Activated T-helper 17 cell treated with anti-CD3 and anti-CD28 coated beads, Interleukin-2, amount 50 U/mL, for 72 hours (primary cell): ENCODE measurements at places on chromosomes 1 and 21. TPM values are rescaled to one million over a fixed set of nuclear protein-coding genes. Genes with fewer than 3 reads are reported as not detected.

Gene CYP2J2
- 1.6 TPM for total RNA-seq

Gene ZYG11B
- 10.0 TPM for total RNA-seq

Gene SYPL2
- total RNA-seq, result not detected

DNA sequence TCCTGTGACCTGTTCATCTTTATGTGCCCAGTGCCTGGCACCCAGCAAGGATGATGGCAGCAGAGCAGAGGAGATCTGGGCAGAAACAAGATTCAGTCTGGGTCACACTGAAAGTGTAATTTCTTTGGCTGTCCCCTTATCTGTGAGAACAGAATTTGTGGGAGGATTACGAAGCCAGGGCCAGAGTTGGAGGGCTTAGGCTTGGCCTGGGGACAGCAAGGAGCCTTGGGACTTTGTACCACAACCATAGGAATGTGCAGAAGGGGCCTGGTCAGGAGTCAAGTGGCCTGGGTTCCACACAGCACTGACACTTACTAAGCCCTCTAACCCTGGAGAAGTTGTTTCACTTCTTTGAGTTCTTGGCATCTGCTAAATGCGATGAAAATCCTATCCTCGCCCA lies 12.8 kb downstream of the PMVK start:
- ATAC-seq, result no peak

DNA sequence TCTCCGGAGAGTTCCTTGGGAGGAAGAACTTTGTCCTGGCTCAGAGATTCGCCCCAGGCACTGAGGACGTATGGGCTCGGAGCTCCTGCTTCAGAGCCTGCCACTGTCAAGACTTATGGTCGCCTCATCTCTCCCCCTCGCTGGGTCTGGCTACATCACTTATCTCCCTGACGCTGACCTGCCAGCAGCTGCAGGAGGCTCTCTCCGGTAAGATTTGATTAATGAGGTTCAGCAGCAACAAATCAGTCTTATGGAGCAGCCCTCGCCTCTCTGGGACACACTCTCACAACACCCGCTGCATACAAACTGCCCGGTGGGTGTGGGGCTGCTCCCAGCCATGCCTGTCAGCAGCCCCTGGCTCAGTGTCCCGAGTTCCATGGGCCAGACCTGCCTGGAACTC lies 297.8 kb downstream of the RRAGC start:
- no peak for ATAC-seq

DNA sequence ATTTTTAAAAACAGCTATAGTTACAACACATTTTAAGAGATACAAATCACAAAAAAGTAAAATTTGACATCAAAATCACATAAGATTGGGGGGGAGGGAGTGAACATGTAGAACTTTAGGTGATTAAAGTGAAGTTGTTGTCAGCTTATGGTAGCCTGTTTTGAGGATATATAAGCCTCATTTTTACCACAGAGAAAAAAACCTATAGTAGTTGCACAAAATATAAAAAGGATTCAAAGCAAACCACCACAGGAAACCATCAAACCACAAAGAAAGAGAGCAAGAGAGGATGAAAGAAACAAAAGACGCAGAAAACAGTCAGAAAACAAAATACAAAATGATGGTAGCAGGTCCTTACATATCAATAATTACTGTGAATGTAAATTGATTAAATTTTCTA lies 291.9 kb upstream of the DEPDC1 start:
- ATAC-seq, result no peak

DNA sequence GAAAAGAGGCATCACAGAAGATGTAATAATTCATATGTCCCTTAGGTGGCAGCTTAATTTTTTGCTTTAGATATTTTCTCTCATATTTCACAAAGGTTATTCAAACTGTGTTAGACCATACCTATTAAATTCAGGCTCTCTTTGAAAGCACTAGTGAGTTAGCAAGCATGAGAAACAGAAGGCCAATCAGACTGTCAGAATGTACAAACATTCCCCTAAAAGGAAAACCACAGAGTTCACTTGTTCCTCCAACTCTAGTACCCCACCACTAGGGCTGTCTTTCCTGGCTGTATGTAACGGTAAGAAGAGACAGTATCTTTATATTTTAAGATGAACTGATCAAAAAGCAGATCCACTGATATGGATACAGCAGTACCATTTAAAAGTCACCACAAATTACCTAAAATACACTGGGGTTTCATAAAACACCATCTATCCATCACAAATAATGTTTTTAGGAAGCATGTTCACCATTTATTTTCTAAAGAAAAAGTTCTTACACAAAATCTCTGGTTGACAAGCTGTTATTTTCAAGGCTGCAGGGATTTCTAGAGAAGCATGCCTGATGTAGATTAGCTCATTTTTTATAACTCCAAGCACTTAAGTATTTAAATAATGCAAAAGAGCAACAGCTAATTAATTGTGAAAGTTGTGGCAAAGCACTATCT lies 1.8 kb downstream of the ARPC5 start:
- peak; percentile 26 for ATAC-seq
